ENCODE measurements at places on chromosomes 4 and X.

DNA sequence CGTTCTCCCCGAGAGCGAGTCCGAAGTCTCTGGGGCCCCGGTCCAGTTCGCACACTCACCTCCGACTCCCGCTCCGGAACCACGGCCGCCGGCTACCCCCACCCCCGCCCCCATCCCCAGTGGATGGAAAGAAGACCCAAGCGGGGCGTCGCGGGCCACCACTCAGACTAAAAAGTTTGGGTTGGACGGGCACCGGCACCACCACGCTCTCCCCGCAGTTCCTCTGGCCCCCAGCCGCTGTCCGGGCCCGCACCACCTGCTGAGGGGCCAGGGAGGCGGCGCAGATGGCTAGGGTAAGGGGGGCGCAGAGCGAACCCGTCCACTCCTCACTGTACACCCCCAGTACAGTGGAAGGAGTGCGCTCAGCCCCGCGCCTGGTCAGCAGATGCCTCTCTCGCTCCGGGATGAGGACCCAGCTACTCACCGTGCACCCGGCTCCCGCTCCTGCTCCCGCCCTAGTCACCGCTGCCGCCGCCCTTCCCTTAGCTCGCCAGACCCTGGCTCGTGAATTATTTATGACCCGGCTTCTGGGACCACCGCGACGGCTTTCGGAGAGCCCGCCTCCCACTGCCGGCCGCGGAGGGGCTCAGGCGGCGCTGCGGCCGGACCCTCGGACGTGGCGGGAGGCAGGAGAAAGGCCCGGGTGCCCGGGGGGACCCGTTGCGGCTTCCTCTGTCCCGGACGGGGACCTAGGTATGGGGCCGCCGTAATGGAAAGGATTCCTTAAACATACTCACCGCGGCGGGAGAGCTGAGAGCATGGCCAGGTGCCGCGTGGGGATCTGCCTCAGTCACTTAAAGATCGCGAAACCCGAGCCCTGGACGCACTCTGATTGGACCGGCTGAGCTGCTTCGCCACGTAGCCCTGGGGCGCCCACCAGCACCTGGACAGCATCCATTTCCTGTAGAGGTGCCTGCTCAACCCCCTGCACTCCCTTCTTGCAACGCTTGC, at the start of gene PROM1:
Gene PROM1, minus strand, starts transcription at position 783 of the 951 bp plus-strand sequence. CDS start 8,117 bp downstream, outside the sequence.
- DNase-seq = no peak

GRCh38 chr4:138832563-138832962, 183.0 kb upstream of the NOCT start:
- DNase-seq = no peak

DNA sequence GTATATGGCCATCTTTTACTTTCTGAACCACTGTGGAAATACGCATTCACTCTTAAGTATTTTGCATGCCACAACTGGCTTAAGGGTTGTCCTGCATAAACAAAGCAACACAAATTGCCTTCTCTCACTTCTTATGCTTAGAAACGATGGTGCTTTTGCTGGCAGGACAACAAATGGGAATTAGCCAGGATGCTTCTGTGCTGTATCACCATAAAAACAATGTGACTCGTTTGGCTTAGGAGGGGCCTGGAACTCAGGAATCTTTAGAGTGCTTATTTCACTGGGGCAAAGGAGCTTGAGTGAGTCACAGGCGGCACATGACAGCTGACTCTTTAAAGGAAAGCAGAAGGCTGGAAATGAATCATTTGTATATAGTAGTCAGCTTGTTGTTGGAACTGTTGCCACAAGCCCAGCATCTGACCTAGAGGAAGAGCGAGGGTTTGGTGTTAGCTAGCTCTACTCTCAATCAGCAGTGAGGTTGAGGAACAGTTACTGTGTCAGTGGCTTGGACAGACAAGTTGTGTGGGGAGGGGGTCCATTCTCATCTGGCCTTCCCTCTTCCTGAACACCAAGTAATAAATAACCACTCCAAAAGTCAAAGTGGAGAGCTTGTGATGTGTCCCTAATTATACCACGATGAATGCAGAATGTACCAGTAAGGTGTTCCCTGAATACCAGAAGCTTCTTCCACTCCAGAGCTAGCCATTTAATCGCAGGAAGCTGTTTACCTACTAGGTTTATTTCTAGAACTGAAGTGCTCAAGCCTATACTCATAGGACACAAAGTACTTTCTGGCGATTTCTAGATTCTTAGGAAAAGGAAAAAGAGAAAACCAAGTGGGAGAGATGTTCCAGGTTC, 293.1 kb downstream of the CAMK2D start:
- peak; percentile 100 for DNase-seq

- DNase-seq = no peak
These were observed 7.6 kb downstream of the PDE6B start for GRCh38 chr4:632926-633325.

DNA sequence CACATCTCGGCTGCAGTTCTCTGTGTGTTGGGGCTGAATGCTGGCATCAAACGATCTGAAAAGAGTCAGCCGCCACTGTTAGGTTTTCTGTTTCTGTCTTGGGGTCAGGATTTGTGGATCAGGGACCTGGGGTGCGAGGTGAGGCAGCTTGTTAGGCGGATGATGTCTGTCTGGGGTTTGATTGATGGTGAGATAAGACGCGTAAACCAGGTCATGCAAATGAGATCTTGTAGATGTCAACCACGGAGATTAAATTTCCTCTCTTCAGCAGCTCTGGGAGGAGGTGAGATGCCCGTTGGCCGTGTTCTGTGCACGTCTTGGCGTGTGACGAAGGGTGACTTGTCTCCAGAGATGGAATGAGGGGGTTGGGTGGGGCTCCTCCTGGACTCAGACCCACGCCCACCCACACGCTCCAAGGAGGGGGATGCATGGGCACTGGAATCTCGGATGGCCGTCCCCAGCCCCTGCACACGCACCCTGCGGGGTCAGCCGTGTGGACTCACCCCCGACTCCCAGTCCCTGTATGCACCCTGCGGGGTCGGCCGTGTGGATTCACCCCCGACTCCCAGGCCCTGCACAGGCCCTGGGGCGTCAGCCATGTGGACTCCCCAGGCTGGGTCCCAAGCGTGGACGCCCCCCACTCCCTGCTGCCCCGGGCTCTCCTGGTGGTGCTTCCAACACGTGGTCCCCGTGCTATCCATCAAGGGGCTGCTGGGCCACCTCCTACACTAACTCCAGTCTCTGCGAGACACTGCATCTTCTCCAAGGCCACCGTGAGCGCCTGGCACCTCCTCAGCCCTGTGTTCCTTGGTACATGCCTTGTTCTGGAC, 16.0 kb upstream of the UVSSA start:
- no peak for DNase-seq

DNA sequence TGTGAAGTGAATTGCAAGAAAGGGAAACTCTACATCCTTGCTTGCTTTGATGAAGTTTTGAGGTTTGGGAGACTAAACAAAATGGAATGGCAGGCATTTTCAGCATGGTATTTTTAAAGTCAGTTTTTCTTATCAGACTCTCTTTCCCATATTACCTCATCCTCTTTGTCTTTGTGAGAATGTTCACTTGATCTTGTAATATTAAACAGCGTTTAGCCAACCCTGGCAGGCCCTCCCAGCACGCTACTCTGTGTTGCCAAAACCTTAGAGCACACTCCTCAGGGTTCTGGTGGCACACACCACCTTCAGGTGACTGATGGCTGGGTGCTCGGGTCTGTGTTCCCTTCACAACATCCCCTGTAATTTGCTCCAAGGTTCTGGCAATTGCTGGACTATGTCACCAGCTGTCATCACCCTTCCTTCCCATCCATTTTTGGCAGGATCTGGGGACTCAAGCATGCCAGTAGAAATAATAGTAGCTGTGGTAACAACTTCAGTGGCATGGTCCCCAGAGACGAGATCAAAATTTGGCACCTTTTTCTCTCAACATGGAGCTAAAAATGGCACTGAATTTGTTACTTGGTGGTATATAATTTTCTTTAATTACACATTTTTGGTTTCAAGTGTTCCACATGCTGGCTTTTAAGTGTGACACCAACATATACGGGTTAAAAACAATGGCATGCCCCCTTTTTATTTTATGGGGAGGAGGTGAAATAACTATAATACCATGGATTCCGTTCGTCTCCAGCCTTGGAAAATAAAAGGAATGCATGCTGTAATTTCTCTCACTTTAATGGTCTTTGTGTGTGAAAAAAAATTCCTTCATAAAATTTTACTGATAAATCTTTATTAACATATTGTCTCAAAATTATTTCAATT, 273.1 kb downstream of the DCTD start:
- peak; percentile 63 for DNase-seq

DNA sequence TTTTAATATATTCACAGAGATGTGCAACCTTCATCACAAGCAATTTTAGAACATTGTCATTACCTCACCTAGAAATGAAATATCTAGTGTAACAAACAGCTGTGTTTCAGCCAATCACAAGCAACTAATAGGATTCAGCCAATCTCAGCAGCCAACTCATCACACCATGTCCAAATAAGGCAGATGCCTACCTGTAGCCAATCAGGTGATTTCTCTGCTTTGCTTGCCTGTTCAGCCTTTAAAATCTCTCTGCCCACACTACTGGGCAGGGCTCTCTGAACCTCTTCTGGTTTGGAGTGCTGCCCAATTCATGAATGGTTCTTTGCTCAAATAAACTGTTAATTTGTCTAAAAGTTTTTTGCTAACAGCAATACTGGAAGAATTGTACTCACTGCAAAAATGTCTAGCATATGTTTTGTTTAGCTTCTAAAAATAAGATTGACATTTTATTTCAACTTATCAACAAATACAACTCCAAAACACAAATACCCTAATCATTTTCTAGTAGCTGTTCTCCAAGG, 52.4 kb upstream of the IGFBP7 start:
- DNase-seq = peak; percentile 8

DNA sequence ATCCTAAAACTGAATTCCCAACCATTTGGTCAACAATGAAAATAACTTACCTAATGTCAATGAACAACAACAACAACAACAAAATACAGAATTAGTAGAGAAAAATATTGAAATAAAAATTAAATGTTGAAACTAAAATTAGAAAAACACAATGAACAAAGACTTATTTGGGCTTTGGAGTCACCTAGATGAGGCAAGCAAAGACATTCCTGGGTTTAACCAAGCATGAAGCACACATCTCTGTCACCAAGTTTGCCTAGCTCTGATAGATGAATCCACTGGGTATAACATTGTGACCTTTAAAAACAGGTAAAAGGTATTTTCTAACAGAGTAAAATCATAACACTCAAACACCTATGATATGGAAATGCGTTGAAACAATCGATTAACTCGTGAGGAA, 13.2 kb upstream of the SYTL5 start:
- no peak for DNase-seq

DNA sequence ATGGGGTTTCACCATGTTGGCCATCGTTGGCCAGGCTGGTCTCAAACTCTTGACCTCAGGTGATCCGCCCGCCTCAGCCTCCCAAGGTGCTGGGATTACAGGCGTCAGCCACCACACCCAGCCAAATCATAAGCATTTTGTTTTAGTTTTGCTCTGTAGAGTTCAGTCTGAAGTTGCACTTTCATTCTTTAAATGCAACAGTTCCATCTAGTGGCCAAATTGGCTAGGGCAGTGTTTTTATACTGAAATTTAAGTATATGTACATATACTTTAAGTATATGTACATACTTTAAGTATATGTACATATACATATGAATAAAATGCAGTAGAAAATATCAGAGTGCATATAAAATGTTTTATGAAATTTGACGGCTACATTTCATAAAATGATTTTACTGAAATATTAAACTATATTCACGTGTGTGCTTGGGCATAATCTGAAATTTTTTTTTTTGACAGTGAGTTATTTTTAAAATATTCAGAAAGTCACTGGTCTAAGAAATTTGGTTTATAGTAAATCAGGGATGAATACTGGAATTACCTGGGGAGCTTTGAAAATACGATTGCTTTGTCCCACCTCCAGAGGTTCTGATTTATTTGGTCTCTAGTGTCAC, 145.5 kb downstream of the NWD2 start:
- DNase-seq = peak; percentile 50

GRCh38 chrX:16386126-16386525, 218.8 kb downstream of the MAGEB17 start:
- DNase-seq = no peak

DNA sequence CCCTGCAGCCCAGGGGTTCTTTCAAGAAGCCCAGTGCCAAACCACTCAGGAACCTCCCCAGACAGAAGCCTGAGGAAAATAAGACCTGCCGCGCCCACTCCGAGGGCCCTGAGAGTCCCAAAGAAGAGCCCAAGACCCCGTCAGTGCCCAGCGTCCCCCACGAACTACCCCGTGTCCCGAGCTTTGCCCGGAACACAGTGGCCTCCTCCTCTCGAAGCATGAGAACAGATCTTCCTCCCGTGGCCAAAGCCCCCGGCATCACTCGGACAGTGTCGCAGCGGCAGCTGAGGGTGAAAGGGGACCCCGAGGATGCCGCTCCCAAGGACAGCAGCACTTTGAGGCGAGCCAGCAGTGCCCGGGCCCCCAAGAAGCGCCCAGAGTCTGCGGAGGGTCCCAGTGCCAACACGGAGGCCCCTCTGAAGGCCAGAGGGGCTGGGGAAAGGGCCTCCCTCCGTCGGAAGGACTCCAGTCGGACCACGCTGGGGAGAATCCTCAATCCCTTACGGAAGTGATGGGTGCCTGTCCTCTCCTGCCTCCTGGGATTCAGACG, 40.2 kb downstream of the FHDC1 start:
- no peak for DNase-seq

DNA sequence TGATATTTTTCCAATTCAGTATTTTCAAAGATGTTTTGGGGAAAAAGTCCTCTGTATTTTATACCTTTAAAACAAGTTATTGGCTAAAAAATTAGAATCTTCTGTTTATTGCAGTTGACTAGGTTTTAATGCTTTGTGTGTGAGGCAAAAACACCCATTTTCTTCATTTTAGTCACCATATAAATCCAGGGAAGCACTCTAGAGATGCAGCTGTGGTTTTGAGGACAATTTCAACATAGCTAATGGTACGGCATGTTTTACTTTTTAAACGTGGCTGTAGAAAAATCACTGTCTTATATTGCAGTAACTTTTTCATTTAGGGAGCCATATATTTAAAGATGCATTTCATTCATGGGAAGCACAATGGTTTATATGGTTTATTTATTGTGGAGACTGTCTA, 129.1 kb upstream of the PITX2 start:
- peak; percentile 10 for DNase-seq

- DNase-seq = no peak
These were observed 1.9 kb upstream of the MAMLD1 start for GRCh38 chrX:150361070-150361776.

DNA sequence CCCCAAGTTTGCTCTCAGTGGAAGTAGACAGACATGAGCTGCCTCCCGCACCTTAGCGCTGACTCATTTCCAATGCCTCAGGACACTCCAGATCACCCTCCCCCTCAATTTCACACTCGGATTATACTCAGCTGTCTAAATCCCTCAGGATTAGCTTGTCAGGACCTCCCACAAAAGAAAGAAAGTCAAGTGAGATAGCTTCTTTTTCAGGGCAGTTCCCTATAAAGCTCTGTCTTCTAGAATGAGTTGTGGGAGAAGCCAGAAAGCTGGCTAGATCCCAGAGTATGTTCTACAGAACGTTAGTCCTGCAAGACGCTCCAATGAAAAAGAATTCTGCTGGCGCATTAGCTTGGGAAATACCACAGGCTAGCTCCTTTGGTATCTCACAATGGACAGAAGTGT, 51.2 kb upstream of the MTNR1A start:
- peak; percentile 67 for DNase-seq

DNA sequence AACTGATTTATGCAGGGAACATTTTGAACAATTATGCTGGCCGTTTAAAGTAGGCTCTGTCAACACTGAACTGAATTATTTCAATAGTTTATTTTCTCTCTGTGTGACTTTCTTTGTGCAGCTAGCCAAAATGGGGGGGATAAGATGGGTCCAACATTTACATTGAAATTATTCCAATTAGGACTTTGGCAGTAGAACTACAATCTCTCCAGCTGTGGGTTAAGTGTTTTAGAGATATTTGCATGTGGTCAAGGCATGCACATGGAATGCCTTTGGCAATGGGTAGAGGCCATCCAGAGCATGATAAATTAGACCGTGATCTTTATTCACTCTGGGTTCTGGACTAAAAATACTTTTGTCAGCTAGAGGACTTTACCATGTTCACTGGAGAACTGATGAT, 107.9 kb upstream of the ELOVL6 start:
- peak; percentile 23 for DNase-seq

All from fibroblast of mammary gland (primary cell).